Mesothelial cell of epicardium (in vitro differentiated cells): ENCODE measurements at places on chromosomes 13 and 19. TPM values are rescaled to one million over a fixed set of nuclear protein-coding genes. Genes with fewer than 3 reads are reported as not detected.
A peak's percentile ranks its signal among the peaks of the same experiment; 100 is the strongest.

DNA sequence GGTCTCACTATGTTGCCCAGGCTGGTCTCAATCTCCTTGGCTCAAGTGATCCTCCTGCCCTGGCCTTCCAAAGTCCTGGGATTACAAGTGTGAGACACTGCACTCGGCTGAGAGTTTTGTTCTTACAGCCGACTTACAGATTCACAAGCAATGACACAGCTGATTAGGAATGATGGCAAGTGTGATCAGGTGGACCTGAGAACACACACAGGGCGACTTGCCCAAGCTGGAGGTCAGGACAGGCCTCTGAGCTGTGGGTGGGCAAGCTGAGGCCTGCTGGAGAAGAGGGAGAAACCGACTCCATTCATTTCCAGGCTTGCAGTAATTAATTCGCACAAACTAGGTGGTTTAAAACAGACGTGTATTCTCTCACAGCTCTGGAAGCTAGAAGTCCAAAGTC, 8.1 kb upstream of the ATG4D start:
- H3K4me1 ChIP-seq: peaks cover 8% of the 10 kb centered on the region
- H3K27me3 ChIP-seq: peaks cover 79% of the 10 kb centered on the region
- H3K27ac ChIP-seq: no peak overlapping the region
- H3K4me3 ChIP-seq: no peak overlapping the region

The ZNF699 gene
- total RNA-seq: 9.5 to 11.2 TPM (median 10.1 TPM) in 3 replicates

DNA sequence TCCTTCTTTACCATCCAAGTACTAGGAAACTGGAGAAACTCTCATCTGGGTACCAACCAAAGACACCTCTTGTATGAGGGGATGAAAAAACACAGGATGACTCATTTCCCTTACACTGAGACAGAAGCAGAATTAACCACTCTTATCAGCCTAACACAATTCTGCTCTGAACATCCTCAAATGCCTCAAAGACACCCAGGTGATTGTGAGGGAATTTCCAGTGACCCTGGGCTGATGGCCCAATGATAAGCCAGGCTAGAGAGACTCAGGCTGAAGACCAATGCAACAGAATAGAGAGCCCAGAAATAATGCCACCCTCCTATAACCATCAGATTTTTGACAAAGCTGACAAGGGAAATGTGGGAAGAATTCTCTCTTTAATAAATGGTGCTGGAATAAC, 7.0 kb downstream of the ZNF737 start:
- H3K27me3 ChIP-seq: no peaks in the 10 kb centered on the region
- DNase-seq: no peak
- H3K36me3 ChIP-seq: peaks cover 76% of the 10 kb centered on the region

- DNase-seq: no peak
- no peak overlapping the region for H3K27ac ChIP-seq
- peaks cover 2% of the 10 kb centered on the region for H3K27me3 ChIP-seq
- H3K4me1 ChIP-seq: no peaks in the 10 kb centered on the region
These were observed 19.0 kb downstream of the CD177 start for GRCh38 chr19:43372462-43372861.

The KLK11 gene
- total RNA-seq: not detected in 3 replicates

DNA sequence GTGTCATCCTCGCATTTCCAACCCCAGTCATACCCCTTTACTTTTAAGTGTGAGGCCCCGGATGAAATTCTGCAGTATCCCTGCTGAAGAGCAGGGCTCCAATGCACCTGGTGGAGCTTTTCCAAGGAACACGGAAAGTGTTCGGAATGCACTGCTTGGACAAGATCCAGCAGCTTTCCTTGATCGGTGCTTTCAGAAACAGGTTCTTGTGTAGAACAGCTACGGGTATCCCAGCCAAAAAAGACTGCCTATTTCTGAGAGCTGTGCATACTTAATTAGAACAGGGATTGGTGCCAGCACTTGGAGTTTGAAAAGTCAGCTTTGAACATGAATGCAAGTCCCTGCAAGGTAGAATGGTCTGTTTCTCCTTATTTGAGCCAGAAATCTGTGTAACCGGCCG, 87.2 kb upstream of the C1QTNF9B start:
- H3K36me3 ChIP-seq: no peaks in the 10 kb centered on the region
- H3K4me3 ChIP-seq: no peak overlapping the region
- H3K27me3 ChIP-seq: peaks cover 2% of the 10 kb centered on the region
- no peak for DNase-seq

The NUFIP1 gene
- 9.5 to 10.6 TPM (median 9.9 TPM) in 3 replicates for total RNA-seq

DNA sequence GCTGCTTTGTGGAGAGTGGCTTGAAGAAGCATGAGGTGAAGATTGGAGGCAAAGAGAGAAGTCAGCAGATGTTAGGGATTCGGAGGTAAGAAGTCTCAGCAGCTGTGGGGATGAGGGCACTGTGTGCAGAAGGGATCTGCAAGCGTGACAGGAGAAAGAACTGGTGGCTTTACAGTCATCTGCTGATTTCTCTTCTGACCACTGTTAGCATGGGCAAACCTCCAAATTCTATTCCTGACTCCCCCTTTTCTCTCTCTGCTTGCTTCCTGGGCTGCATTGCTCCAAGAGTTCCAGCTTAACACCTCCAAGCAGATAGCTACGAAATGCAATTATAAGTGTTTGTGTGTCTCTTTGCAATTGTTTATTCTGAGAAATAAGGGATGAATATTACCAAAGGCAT, 159.6 kb downstream of the GGACT start:
- peaks cover 37% of the 10 kb centered on the region for H3K36me3 ChIP-seq
- H3K27me3 ChIP-seq: no peaks in the 10 kb centered on the region
- no peak for DNase-seq
- no peak overlapping the region for H3K4me3 ChIP-seq
- H3K4me1 ChIP-seq: peaks cover 4% of the 10 kb centered on the region

DNA sequence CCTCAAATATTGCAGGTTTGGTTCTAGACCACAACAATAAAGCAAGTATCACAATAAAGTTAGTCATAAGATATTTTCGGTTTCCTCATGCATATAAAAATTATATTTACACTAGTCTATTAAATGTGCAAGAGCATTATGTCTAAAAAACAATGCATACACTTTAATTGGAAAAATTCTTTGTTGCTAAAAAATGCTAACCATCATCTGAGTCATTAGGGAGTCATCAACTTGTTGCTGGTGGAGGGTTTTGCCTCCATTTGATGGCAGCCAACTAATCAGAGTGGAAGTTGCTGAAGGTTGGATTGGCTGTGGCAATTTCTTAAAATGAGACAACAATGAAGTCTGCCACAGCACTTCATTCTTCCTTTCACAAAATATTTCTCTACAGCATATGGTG, 422.3 kb upstream of the GPC6 start:
- H3K27me3 ChIP-seq: no peaks in the 10 kb centered on the region
- no peak overlapping the region for H3K27ac ChIP-seq
- DNase-seq: no peak

GRCh38 chr19:32101206-32101605, 244.2 kb upstream of the ZNF507 start:
- DNase-seq: no peak
- peaks cover 4% of the 10 kb centered on the region for H3K36me3 ChIP-seq
- H3K27ac ChIP-seq: no peak overlapping the region
- peaks cover 25% of the 10 kb centered on the region for H3K27me3 ChIP-seq
- H3K4me3 ChIP-seq: no peak overlapping the region
- peaks cover 35% of the 10 kb centered on the region for H3K4me1 ChIP-seq

DNA sequence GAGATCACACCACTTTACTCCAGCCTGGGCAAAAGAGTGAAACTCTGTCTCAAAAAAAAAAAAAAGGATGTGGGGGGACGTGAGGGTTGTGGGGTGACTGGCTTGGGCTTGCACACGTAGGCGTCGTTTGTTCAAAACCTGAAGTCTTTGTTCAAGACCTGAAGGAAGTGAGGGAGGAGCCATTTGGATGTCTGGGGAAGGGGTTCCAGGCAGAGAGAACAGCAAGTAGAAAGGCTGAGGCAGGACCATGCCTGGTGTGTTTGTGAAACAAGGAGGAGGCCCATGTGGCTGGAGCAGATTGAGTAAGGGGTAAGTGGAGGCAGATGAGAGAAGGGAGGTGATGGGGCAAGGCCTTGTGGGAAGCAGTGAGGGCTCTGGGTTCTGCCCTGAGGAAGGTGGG, 27.8 kb downstream of the PIN1 start:
- no peak overlapping the region for H3K4me3 ChIP-seq
- no peak overlapping the region for H3K27ac ChIP-seq
- H3K4me1 ChIP-seq: no peaks in the 10 kb centered on the region
- H3K36me3 ChIP-seq: peaks cover 15% of the 10 kb centered on the region
- no peaks in the 10 kb centered on the region for H3K27me3 ChIP-seq

GRCh38 chr13:30735025-30735871, at the start of gene ALOX5AP:
TSS of gene ALOX5AP (plus strand) at chr13:30735543. CDS start at chr13:30735606, 63 bp downstream.
- H3K4me3 ChIP-seq: no peak within 1 kb of the TSS
- DNase-seq: no peak
- peak within 1 kb of the TSS; percentile 13 for H3K27ac ChIP-seq
- H3K36me3 ChIP-seq: no peaks in the 10 kb centered on the region
- H3K27me3 ChIP-seq: peaks cover 27% of the 10 kb centered on the region
- peaks cover 27% of the 10 kb centered on the region for H3K4me1 ChIP-seq

- H3K27me3 ChIP-seq: no peaks in the 10 kb centered on the region
- H3K27ac ChIP-seq: no peak overlapping the region
- no peak for DNase-seq
- H3K36me3 ChIP-seq: peaks cover 14% of the 10 kb centered on the region
- H3K4me1 ChIP-seq: peaks cover 41% of the 10 kb centered on the region
These were observed 156.5 kb downstream of the KDM4B start for GRCh38 chr19:5125376-5125775.

GRCh38 chr13:41008349-41008980, 10.7 kb downstream of the ELF1 start:
- no peak for DNase-seq
- no peaks in the 10 kb centered on the region for H3K27me3 ChIP-seq
- peaks cover 34% of the 10 kb centered on the region for H3K4me1 ChIP-seq
- peaks cover 12% of the 10 kb centered on the region for H3K36me3 ChIP-seq

The TMEM86B gene
- 5.9 to 6.7 TPM (median 6.7 TPM) in 3 replicates for total RNA-seq

DNA sequence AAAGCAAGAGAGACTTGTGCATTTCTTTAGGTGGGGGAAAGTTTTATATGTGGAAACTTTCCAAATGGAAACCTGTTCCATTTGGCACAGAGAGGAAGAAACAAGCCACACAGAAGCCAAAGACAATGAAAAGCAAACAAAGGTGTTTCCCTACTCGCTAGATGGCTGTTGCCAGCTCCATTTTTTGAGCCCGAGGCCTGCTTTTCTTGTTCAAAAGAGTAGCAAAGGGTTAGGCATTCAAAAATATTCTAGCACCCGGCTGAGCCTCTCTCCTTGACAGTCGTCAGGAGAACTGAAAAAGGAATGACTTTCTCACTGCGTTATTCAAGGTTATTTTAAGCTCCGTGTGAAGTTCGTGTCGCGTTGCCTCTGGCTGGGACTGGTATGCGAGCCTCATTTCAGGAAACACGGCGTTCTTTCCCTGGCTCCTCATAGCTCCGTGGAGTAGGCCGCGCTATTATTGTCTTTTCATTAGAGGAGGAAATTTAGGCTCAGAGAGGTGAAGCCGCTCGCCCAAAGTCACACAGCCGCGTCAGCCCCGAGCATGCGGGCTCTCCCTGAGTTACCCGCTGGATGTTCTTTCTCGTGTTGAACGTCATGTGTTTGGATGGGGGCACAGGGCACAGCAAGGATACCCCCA, 7.6 kb downstream of the TRPM4 start:
- H3K4me1 ChIP-seq: no peaks in the 10 kb centered on the region
- no peak overlapping the region for H3K4me3 ChIP-seq
- no peaks in the 10 kb centered on the region for H3K27me3 ChIP-seq
- DNase-seq: no peak
- peaks cover 13% of the 10 kb centered on the region for H3K36me3 ChIP-seq

GRCh38 chr13:42883771-42884467, 102.5 kb downstream of the FAM216B start:
- H3K4me3 ChIP-seq: no peak overlapping the region
- H3K27me3 ChIP-seq: peaks cover 2% of the 10 kb centered on the region
- H3K4me1 ChIP-seq: peaks cover 46% of the 10 kb centered on the region
- H3K36me3 ChIP-seq: peaks cover 24% of the 10 kb centered on the region
- peak overlapping the region; percentile 28 for H3K27ac ChIP-seq
- DNase-seq: no peak

- no peak for DNase-seq
- H3K4me3 ChIP-seq: no peak overlapping the region
- peaks cover 16% of the 10 kb centered on the region for H3K4me1 ChIP-seq
- H3K27me3 ChIP-seq: no peaks in the 10 kb centered on the region
- H3K36me3 ChIP-seq: no peaks in the 10 kb centered on the region
These were observed 546.2 kb downstream of the SLITRK5 start for GRCh38 chr13:88217372-88217771.

DNA sequence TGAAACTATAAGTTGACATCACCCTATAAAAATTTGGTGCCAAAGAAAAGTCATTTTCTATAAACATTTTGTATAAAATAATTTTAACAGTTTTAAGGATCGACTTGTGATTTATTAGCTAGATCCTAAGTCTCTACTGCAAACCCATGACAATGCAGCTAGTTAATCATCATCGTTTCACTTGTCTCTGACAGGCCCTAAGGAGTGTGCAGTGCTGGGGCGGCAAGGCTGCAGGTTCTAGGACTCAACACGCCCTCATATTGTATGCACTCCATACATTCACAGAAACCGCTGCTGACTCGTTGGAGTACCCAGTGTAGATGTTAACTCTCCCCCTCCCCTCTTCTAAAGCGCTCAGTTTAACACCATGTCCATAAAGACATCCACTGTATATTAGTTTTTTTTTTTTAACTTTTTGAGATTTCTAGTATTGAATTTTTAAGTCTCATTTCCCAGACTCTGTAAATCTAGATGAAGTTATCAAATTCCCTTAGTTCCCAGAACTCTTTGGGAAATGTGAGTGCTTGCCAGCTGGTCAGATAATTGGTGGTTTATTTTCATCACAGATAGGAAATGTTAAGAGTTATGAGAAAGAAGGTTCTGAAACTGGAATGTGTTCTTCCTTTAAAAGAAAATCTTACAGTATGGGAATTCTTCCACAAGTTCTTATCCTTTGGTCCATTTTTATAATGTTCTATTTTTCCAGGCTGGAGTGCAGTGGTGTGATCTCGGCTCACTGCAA, 162.8 kb upstream of the RNF113B start:
- no peak for DNase-seq
- H3K4me1 ChIP-seq: peaks cover 4% of the 10 kb centered on the region
- H3K27ac ChIP-seq: no peak overlapping the region
- peaks cover 22% of the 10 kb centered on the region for H3K36me3 ChIP-seq
- no peaks in the 10 kb centered on the region for H3K27me3 ChIP-seq
